ENCODE measurements at places on chromosomes 5 and 9.
A peak's percentile ranks its signal among the peaks of the same experiment; 100 is the strongest.

GRCh38 chr5:75040973-75041372, 11.4 kb downstream of the GCNT4 start:
- DNase-seq = no peak

GRCh38 chr5:38011668-38012188, 171.9 kb upstream of the GDNF start:
- DNase-seq = peak; percentile 80

- peak; percentile 36 for DNase-seq
These were observed 70.8 kb upstream of the COL5A1 start for GRCh38 chr9:134570711-134571325.

DNA sequence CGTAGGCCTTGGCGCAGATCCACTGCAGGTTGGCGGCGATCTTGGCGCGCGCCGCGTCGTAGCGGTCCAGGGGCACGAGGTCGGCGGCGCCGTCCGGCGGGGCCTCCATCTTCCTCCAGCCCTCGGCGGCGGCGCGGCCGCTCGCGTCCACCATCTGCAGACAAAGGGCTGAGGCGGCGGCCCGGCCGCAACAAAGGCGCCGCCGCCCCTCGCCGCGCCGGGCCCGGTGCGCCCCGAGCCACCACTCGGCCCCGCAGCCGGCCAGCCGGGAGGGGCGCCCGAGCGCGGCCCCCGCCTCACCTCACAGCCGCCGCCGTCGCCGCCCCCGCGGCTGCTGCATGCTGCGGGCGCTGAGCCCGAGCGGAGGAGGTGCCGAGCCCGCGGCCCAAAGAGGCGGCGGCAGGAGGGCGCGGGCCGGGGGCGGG, 328 bp downstream of the CAMSAP1 start:
- peak; percentile 50 for DNase-seq

- DNase-seq = no peak
These were observed 16.6 kb downstream of the WWC1 start for GRCh38 chr5:168307925-168308584.

GRCh38 chr5:126552614-126553013, 42.4 kb downstream of the ALDH7A1 start:
- DNase-seq = no peak

DNA sequence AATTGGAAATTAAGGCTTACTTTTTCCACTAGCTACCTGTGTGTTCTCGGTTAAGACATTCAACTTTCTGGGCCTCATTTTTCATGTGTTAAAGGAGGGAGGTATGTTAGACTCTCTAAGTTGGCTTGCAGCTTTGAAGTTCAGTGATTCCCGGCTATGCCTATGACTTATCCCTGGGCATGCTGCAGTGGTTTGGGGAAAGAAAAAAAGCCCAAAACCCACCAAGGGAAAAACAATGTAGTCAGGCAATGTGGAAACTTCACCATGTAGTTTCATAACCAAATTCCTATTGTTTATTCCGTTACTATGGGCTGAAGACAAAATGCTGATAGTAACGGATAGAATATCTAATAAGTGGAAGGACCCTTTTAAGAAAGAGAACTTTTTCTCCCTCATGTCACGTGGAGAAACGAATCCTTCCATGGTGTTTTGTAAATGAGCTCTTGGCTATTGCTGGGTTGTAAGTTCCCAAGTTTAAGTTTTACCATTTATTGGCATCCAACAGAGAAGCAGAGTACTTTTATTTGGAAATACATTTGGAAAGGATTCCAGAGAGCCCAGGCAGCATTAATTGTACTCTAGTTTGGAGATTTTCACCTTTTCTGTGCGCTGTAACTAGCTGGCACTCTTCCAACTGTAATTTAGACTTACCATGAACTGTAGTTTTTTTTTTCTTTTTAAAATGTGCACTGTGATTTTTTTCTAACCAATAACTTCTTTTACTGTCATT, 84.9 kb upstream of the MPDZ start:
- DNase-seq = no peak

- DNase-seq = no peak
These were observed 209.8 kb downstream of the PJA2 start for GRCh38 chr5:109199799-109200620.

- DNase-seq = no peak
These were observed 2.3 kb downstream of the NTRK2 start for GRCh38 chr9:84671586-84672521.

DNA sequence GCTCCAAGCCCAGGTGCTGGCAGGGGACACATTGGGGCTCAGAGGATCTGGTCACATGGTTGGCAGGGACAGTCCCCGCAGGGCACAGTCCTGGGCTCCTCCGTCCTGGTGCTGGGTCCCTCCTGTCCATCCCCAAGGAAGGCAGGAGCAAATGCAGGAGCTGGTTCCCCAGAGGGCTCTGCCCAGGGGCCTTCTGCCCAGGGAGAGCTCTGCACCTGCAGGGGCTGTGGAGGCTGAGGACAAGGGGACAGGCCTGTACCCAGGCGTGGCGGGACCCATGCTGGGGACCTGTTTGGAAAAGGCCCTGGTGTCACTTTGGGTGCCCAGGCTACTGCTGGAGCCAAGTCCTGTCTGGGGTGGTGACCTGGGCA, 7.2 kb downstream of the SPATA31E1 start:
- no peak for DNase-seq

DNA sequence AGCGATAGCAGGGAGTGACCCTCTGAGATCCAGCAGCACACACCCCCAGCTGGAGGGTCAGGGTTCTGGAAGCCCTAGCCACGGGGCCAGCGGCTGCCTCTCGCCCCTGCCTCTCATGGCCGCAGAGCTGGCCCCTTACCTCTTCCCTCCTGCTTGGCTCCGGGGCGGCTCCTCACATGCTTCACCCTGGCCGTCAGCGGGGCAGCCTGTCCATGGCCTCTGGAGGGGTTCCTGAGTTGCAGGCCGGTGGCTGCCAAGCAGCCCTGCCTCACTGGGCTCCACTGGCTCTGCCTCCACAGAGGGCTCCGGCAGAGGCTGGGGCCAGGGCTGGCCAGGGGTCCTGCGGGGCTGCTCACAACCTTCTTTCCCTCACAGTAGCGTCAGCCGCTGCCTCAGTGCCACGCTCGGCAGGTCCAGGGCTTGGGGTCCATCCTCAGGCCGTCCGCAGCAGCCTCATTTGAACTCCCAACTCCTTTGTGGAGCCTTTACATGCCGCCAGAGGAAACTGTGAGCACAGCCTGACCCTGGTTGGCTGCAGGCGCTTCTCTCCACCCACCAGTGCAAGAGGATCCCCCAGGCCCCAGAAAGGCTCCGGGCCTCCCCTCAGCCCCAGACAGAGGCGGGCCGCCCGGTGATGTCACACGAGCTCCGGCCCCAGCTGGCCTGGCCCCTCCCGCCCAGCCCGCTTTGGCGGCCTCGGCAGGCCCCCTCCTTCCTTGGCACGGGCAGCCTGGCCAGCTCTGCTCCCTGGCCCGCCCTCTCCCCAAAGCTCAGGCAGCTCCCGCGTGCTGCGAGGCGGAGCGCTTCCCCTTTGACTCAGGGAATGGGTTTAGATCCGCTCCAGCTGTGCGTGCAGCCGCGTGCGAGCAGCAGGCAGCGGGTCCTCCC, at the start of gene ANGPTL2:
Gene ANGPTL2 (minus strand): TSS at position 460 of the 888 bp plus-strand sequence. CDS start 13,904 bp downstream, outside the sequence.
- DNase-seq = peak; percentile 98

GRCh38 chr5:81898403-81898802, 73.4 kb upstream of the ATG10 start:
- DNase-seq = no peak

DNA sequence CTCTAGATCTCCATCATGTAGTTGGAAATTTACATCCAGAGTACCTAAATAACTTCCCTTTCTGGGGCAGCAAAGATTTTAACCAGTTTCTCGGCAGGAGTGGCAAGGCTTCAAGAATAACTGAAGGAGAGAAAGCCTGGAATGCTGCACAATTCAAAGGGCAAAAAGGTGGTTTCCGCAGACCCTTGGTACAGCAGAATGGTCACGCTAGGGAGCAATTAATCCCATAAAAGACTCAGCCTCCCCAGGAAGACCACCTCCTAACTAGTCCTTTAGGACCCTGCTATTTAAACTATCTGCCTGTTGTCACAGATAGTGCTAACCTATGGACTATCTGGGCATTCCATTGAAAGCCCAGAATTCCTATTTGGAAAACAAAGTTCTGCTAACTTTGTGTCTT, 3.6 kb downstream of the HTR1A start:
- no peak for DNase-seq

DNA sequence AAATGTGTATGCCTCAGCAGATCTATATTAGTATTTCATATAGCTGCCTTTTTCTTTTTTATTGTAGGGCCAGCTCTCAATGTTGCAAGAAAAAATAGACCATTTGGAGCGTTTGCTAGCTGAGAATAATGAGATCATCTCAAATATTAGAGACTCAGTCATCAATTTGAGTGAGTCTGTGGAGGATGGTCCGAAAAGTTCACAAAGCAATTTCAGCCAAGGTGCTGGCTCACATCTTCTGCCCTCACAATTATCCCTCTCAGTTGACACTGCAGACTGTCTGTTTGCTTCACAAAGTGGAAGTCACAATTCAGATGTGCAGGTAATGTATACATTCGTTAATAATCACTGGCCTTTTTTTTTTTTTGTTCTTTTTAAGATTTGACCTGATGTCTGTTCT, 23.7 kb downstream of the MAN2A1 start:
- DNase-seq = no peak

- no peak for DNase-seq
These were observed 11.9 kb upstream of the C5orf46 start for GRCh38 chr5:147918101-147918685.

GRCh38 chr5:120260651-120261050, 203.4 kb upstream of the PRR16 start:
- DNase-seq = no peak

DNA sequence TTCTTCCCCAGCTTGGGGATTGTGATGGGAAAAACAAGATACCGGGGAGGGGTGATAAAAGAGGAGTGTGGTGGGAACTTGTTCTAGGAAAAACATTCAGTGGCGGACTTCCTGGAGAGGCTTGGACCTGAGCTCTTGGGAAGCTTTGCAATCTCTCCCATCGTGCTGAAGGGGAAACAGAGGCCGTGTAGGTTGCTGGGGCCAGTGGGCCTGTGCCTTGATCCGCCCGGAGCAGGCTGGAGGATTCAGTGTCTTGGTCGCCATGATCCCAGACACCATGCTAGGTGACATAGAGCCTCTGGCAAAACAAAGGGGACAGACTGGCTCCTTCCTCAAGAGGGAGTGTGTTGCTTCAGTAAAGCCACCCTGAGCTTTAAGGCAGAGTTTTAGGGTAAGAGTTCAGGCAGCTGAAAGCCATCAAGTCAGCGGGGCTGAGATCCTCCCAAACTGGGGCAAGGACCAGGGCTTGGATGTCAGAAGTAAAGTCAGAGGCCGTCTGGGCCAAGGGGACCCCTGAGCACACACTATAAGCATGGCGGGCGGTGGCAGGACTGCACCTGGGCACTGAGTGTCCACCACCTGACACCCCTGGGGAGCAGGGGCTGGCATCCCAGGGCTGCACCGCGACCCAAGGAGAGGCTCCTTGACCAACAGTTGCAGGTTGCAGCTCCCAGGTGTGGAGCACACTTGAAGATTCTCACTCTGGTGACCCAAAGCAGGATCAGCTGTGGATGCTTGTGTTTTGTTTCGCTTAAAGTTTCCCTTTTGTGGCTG, 44.7 kb downstream of the TRIP13 start:
- DNase-seq = no peak

DNA sequence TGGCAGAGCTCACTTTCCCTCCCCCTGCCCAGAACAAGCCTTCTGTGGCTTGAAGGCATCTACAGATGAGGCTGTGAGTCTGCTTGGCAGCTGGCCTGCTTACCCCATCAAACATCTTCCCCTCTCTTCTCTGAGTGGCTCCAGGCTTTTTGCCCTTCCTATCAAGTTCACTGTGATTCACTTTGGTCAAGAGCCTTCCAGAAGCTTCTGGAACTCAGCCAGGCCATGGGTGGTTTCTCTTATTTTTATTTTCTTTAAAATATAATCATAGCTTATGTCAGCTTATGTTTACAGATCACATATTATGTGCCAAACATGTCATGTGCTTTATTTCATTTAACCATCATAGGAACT, 267.0 kb downstream of the SEC61B start:
- no peak for DNase-seq

- no peak for DNase-seq
These were observed 154.9 kb downstream of the ZNF608 start for GRCh38 chr5:124591583-124591982.

GRCh38 chr5:61802456-61802855, 470.4 kb downstream of the ZSWIM6 start:
- peak; percentile 28 for DNase-seq

- no peak for DNase-seq
These were observed 32.2 kb downstream of the PDE6A start for GRCh38 chr5:149912226-149912871.

- no peak for DNase-seq
These were observed 716 bp upstream of the OTULIN start for GRCh38 chr5:14663734-14664269.

GRCh38 chr9:69577123-69577522, 95.0 kb downstream of the APBA1 start:
- DNase-seq = no peak

- no peak for DNase-seq
These were observed 3.1 kb downstream of the FAM163B start for GRCh38 chr9:133605856-133606707.

DNA sequence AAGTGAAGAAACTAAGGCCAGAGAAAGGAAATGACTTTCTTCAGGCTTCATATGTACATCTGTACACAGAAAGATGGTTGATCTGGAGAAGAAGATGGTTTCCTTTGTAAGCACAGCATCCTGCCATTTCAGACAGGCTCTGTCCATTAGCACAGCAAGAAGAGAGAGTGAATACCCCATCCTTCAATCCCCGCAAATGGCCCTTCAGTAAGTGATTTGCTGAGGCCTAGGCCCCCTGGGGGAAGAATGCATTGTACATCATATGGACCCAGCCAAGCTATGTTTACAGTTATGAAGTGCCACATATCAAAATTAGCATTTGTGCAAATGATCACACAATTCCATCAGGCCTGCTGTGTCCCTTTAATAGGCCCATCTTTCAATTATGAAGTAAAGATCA, 657.4 kb downstream of the BRINP1 start:
- no peak for DNase-seq

DNA sequence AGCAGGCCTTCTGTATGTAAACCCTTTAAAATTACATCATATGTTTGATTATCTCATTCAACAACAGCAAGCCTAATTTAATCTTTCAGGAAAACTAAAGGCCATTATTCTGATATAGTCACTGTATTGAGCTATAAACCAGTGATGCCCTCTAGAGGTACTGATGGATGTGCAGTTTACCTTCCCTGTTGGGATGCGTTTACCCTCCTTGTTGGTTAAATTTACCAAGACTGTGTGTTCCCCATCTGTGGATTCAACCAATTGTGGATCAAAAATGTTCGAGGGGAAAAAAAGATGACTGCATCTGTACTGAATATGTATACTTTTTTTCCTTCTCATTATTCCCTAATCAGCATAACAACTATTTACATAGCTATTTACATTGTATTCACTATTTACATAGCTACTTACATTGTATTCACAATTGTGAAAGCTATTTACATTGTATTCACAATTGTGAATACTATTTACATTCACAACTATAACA, 3.7 kb upstream of the BAAT start:
- no peak for DNase-seq

Measured in NCI-H2171 (cell line).